H9 (cell line): ENCODE measurements at places on chromosomes 13 and 19.

GRCh38 chr13:103810026-103810425 is 743.8 kb upstream of the SLC10A2 start:
- DNase-seq, result no peak

GRCh38 chr13:46211116-46211482 is 629 bp upstream of the LRRC63 start:
- DNase-seq, result no peak

GRCh38 chr13:20035130-20035529 is 76.6 kb downstream of the ZMYM2 start:
- no peak for DNase-seq

- no peak for DNase-seq
Observed at GRCh38 chr19:16327911-16328823, 3.5 kb downstream of the KLF2 start.

GRCh38 chr13:47289567-47289966 is 392.7 kb upstream of the HTR2A start:
- DNase-seq, result no peak
